Mesangial cell (primary cell): ENCODE measurements at places on chromosomes 6 and 20. TPM values are rescaled to one million over a fixed set of nuclear protein-coding genes. Genes with fewer than 3 reads are reported as not detected.

IL17A gene
- total RNA-seq = not detected in 2 replicates

E2F3 gene
- total RNA-seq = 7.2 and 9.5 TPM in 2 replicates

NKX2-4 gene
- total RNA-seq = not detected in 2 replicates

F13A1 gene
- total RNA-seq = under 0.01 and 0.16 TPM in 2 replicates

ATP6V1G2 gene
- 0.63 and 0.98 TPM in 2 replicates for total RNA-seq
